Fibroblast of skin of abdomen (primary cell): ENCODE measurements at places on chromosomes 5 and 9.
A peak's percentile ranks its signal among the peaks of the same experiment; 100 is the strongest.

DNA sequence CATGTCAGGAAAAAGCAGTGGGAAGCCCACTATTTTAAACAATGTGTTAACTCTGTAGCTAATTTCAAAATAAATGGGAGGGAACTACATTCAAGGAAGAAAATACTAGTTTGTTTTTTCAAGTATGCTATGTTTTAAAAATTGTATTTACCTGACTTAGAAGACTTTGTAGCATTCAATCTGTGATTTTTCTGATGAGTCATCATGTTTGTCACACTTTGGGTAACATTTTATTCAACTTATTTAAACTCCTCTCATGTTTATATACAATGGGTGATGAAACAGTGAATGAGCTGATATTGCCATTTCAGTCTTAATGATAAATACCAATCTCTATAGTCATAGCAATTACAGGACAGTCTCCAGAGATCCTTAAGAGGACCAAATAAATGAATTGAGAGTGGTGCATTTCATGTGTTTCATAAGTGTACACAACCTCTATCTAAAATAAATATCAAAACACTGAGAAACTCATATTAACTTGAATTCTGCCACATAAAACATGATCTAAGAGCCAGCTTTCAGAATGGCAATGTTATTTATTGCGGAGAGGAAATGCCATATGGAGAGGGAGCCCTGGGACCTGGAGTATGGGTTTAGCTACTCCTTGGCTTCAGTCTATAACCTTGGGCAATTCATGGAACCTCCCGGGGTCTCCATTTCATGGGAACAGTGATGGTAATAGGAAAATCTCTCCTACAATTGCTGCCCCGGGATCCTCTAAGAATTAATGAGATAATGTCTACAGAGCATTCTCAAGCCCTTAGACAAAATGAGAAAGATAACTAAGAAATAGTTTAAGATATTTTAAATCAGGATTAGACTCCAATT lies 913.9 kb downstream of the TLE4 start:
- no peak for DNase-seq

- DNase-seq = no peak
Measured at GRCh38 chr9:13665418-13666066, 386.1 kb upstream of the MPDZ start.

- no peak for DNase-seq
Measured at GRCh38 chr9:126612326-126612812, 1.4 kb upstream of the LMX1B start.

DNA sequence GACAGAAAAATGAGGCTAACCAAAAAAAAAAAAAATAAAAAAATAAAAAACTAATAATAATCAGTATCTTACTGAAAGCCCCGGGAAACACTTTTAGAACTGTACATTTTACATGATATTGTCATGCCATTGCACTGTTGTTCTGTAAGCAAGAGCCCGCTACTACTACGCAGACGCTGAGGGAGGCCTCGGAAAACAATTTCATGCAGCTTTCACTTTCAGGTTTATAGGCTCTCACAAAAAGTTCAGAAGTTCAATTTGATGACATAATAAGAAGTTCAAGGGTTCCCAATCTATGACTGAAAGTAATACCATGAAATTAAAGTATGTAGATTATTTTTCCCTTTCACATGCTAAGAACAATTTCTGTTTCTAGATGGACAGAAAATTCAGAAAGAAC lies 318.3 kb upstream of the ITGA1 start:
- no peak for DNase-seq

- DNase-seq = no peak
Measured at GRCh38 chr5:1541702-1542400, 18.1 kb upstream of the LPCAT1 start.

- no peak for DNase-seq
Measured at GRCh38 chr9:130174920-130175321, 2.7 kb downstream of the NCS1 start.

DNA sequence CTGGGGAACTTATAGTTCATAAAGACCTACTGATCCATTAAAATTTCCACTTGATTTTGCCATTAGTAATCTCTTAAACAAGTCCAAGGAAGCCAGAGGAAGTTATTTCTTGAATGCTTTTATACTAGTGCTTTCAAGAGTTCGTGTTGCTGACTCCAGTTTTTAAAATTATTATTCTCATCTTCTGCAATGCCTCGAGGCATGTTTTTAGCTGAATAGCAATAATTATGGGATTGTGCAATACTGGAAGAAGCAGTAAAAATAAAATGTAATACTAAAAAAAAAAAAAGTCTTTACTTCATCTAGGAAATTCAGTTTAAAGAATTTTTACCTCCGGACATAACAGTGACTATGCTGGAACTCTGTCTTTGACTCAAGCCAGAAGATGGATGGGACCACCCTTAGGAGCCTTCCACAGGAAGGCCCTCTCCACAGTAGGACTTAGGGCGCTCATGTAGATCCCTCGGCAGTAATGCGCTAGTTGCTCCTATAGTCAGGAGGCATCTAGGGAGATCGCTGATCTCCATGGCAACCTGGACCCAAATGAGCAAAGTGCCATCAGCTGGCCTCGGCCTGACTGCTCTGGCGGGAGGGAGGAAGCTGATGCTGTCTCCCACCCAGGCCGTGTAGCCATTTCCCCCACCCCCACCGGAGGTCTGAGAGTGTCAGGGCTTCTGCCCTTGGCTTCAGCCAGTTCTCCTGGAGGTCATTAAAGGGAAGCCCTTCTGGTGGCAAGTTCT lies 56.7 kb downstream of the DAPK1 start:
- no peak for DNase-seq

- no peak for DNase-seq
Measured at GRCh38 chr9:87886210-87886932, 3.7 kb downstream of the SPATA31E1 start.

DNA sequence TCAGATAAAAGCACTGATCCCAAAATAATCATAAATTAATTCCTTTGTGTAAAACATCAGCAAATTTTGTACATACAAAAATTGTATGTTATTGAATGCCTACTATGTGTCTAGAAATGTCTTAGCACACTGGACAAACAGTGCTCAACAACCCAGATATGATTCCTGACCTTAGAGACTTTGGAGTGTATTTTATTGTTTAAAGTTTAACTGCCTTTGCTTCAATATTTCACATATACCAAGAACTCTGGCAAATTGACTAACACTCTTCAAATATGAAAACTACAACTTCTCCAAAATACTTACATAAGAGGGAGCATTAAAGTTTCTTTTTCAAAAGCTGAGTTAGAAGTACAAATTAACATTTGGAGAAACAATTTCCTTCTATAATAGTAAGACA lies 231.9 kb downstream of the MLLT3 start:
- no peak for DNase-seq

DNA sequence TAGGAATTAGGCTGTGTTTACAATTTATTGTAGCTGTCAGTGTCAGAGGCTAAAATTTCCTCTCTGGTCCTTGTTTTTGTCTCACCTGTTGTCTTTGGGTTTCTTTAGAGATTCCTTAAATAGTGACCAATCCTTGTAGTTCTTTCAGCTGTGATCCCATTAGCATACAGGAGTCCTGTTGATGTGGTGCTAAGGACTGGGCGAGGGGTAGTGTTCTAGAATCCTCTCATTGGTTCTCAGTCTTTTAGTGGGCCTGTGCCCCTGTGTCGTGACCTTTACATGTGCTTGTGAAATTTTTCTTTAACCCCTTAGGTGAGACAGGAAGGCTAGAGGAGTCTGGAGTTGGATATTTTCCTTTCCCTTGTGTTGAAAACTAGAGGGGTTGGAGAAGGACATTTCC lies 51.2 kb downstream of the ZNF618 start:
- DNase-seq = no peak

DNA sequence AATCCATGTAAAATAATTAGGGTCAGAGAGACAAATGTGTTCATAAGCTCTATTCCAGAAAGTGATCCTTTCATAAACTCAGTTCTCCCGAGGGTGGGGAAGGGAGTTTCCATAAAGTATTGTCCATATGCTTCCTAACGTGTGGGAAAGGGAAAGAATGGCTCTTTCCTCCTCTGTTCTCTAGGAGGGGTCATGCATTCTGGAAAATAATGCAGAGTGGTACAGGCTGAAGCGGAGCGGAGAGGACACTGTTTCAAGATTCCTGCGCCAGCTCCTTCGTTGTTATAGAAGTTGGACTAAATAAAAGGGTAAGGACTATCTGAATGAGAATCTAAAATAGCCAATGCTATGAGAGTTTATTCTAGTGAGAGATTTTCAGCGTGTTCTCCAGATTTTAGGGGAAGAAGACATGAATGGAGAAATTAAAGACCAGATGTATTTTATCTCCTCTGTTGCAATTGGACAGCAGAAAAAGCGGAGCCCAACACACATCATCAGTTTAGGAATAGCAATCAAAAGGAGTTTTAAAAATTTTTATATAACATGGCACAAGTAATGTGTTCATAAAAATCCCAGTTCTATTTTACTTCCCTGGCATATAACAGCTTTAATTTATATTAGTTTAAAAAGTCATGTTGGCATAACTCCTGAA lies 166.9 kb upstream of the MPDZ start:
- no peak for DNase-seq

DNA sequence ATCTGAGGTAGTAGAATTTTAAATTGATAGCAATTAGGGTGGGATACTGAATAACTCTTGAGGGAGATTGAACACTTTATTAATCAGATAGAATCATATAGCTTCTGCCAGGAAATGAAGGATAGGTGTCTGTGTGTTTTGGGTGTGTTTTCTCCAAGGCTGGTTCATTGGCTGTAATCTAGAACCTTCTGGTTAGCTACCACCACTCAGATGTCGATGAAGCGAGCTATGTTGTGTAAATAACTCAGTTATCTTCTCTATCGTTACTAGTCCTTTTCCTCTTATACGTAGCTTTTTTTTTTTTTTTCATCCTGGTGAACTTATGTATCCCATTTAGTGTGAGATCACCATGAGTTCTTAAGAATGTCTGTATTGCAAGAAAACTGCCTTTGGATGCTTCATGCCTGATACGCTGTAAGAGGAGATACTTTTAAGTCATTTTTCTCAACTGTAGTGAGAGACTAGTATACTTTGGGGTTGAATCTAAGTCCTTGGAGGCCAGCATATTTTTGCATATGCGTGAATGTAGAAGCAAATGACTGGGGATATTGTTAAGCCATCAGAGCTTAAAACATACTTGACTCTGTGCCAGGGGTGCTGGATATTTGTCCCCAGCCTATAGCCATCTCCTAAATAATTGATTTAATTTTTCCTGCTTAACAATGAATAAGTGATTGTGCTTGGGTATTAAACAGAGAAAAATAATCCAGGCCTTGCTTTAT lies 2.1 kb downstream of the TNFAIP8 start:
- DNase-seq = no peak

GRCh38 chr5:55140908-55141665 lies 18.9 kb upstream of the GPX8 start:
- DNase-seq = no peak

DNA sequence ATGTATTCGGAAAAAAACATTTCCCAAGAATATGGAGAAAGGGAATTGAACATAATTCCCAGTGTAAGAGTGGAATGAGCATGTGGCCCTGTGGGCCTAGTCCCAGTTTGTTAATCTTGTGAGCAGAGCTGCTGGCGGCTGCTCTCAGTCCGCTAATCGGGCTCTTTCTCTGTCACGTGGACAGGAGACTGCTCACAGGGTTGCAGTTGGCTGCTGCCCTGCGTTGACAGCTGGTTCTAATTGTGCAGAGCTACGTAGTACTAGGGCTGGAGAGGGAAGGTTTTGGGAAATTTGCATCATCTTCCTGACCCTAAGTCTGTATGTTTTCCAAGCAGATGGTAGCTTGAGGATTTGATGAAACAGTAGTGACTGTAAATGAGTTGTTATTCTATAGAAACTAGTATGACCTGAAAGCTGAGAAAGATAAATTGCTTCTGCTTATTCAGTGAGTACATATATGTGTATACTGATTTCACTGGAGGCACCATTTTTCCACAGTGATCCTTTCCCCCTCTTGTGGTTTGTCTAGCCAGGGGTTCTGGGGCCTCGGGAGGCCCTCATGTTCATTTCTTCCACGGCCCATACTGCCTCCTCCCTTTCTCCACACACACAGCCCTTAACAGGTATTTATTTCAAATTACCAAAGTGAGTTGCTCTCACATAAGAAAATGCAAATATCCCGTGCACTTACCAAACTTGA lies 100.6 kb downstream of the ANGPTL2 start:
- DNase-seq = peak; percentile 99

DNA sequence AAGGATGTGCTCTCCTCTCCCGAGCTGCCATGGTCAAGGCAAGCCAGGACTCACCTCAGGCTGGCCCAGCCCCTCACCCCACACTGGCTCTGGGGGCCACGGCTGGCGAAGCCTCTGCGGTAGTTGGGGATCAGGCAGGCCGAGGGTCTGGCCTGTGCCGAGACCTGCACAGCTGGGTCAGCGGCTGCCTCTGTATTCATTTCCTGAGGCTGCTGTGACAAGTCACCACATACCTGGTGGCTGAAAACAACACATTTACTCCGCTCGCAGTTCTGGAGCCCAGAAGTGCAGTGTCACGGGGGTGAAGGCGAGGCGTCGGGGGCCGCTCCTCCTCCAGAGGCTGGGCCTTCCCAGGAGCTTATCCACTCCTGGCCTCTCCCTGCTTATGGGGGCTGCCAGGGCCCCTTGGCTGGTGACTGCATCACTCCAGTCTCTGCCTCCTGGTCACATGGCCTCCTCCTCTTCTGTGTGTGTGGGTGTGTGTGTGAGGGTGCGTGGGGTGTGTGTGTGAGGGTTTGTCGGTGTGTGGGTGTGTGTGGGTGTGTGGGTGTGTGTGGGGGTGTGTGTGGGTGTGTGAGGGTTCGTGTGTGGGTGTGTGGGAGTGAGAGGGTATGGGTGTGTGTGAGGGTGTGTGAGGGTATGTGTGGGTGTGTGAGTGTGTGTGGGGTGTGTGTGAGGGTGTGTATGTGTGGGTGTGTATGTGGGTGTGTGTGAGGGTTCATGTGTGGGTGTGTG lies 3.2 kb upstream of the SCGB3A1 start:
- DNase-seq = no peak

- DNase-seq = no peak
Measured at GRCh38 chr5:102138243-102138653, 157.8 kb downstream of the SLCO4C1 start.

- DNase-seq = peak; percentile 20
Measured at GRCh38 chr5:102411-103043, 10.6 kb downstream of the PLEKHG4B start.

- DNase-seq = peak; percentile 68
Measured at GRCh38 chr5:125064621-125065438, 318.4 kb upstream of the ZNF608 start.

DNA sequence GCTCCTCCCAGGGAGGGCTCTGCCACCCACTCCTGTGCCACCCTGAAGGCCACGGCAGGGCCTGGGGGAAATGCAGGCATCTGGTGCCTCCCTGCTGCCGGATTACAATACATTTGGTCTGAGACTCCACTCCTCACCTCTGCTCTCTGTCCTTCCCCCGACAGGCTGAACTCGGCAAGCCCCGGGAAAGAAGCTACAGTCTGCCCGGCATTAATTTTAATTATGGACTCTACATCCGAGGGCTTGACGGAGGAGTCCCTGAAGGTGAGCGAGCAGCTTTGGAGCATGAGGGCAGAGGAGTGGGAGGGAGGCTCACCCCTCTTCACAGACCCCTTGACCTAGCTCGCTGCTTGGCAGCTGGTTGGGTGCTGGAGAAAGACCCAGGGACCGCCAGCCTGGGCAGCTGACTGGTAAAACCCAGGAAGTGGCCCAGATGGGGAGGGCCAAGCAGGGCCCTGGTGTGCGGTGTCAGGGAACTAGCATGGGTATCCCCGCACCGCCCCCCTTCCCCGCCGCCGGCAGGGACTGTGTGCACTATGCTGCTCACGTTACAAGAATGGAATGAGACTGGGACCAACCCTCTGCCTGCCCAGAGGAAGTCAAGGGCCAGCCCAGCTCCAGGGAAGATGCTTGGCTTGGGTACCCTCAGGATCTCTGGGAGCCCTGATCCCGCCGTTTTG lies 83.7 kb upstream of the BARHL1 start:
- DNase-seq = peak; percentile 7
